ENCODE measurements at places on chromosomes 6 and 20. TPM values are rescaled to one million over a fixed set of nuclear protein-coding genes. Genes with fewer than 3 reads are reported as not detected.

DNA sequence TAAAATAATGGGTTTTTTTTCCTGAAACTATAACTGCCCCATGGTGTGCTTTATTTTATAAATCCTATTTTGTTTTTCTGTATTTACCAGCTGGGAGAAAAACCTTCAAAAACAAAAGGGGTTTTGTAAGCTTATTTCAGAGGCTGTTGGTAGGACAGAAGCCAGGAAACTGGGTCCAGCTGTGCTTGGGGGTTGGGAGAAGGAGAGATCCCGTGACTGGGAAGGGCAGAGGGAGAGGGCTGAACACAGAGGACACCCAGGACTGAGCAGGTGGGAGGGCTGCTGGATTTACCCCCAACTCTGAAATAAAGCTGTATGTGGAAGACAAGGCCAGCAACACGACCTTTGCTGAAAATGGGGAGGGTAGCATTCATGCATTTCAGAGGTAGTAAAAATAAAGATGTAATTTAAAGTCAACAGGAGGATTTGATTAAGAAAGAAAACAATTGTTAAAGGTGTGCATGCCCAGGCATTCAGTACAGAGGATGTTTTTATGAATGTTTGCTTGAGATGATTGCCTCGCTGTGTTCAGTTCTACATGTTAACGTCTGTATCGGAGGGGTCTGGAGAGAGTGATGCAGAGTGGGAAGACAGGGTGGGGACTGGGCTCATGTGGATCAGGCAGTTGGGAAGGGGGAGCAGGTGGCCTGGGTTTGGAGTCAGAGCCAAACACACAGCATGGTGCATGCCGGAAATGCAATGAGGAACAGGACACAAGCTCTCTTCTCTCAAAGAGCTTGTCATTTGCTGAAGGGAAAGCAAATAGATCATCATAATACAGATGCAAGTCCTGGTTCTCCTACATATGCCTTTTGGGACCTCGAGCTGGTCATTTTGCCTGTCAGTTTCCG is 21.4 kb downstream of the ARFGEF3 start:
- no peak for DNase-seq

DNA sequence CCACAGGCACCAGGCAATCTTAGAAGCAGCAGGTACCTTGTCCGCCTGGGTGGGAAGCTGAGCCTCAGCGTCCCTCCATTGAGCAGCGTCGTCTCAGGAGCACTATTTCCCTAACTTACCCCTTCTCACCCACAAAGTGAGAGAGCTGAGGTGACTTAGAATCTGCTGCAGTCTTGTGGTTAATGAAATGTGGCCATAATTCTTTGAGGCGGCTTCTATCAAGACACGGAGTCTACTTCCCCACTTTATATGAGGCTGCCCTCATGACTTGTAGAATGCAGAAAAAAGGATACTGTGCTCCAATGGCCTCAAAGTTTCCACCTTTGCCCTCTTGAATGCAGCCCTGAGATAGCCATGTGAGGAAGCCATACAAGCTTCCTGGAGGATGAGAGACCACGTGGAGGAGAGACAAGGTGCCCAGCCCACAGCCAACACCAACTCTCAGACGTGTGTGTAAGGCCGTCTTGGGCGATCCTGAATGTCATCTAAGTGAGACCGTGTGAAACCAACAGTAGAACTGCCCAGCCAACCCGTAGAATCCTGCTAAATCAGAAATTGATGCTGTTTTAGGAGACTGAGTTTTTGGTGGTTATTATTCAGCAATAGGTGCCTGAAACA is 9.1 kb upstream of the TAGAP start:
- DNase-seq, result no peak

- no peak for DNase-seq
Measured at GRCh38 chr6:134094441-134094840, 42.0 kb upstream of the SLC2A12 start.

SLC26A8 gene
- not detected for polyA plus RNA-seq

- no peak for DNase-seq
Measured at GRCh38 chr6:135850882-135851281, 619 bp upstream of the PDE7B start.

DNA sequence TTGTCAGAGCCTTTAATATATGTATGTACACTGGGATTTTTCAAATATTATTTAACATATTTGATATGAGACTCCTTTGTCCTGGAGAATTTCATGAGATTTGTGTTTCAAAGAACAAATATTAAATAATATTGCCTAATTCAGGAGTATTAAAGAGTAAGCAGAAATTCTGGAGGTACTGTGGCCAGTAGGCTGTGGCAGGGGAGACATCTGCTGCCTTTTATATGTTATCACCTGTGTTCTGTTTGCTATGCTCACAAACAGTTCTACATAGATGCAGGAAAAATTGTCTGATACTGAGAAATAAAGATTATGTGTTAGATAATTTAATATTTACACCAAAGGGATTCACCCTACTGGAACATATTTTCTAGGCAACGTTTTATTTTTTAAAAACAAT is 395.4 kb upstream of the SLC35B3 start:
- no peak for DNase-seq

UBD gene
- polyA plus RNA-seq, result not detected

DNA sequence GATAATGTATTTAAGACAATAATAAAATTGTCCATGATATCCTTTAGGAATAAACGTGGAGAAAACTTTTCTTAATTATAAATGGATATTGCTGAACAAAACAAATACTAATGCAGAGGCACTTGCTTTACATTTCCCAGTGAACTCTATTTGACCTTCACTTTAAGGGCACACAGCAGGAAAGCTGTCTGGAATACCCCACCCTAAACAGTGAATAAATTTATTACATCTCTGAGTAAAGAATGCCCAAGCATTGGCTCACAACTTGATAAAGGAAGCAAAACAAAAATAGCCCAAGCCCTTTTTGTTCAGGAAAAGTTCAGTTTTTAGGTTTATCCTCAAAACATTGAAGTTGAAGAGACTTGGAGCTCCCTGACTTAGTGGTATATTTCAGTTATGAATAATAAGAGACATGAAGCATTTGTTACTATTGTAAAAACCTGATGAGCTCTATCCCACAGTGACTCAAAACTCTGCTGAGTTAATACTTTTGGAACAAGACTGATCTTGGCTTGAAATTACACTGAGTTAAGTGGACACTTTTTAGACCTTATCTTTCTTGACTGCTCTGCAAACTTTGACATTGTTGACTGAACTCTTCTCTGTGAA is 353.9 kb downstream of the BCKDHB start:
- DNase-seq, result no peak

DNA sequence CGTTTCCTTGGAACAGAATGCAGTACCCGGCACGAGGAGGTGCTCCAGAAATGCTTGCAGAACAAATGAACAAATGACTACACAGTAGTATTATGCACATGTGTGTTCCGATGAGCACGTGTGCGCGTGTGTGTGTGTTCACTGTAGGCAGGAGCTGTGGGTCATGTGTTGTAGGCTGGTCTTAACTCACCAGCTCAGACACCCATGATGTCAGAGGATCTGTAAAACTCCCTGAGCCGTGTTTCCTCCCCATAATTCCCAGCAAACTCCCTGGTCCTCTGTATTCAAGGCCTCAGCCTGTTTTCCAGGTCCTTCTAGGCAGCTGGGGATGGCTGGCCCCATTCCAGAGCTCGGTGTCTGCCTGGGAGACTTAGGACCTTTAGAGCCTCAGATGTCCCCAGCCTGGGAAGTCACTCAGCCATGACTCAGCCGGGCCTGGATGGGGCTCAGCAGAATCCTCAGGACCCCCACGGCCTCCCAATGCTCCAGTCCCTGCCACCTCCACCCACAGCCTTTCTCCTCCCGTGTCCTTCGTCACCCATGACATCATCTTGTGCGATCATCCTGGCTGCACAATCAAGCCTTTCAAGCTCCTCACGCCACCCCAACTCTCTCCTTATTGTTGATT is 475.0 kb upstream of the SULF2 start:
- DNase-seq, result no peak

DNA sequence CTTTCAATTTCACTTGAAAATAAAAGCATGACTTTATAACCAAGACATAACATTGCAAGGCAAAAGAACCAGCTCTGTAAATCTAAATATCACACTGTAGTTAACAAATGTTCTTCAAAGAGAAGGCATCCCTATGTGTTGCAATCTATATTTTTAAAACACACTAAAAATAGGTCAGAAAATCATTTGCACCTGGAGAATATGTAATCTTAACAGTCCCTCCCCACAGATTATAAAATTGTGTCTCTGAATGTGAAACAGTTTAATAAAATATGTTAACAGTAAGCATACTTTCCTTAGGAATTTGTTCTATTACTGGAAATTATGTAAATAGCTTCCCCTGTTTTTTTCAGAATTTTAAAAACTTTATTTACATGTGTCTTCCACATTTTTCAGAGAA is 351.9 kb downstream of the COL12A1 start:
- DNase-seq, result no peak

BTN1A1 gene
- 0.33 TPM for polyA plus RNA-seq

All from CD4-positive, CD25-positive, alpha-beta regulatory T cell (primary cell).